HuH-7.5 (cell line): ENCODE measurements at places on chromosomes 7 and 10.
A peak's percentile ranks its signal among the peaks of the same experiment; 100 is the strongest.

DNA sequence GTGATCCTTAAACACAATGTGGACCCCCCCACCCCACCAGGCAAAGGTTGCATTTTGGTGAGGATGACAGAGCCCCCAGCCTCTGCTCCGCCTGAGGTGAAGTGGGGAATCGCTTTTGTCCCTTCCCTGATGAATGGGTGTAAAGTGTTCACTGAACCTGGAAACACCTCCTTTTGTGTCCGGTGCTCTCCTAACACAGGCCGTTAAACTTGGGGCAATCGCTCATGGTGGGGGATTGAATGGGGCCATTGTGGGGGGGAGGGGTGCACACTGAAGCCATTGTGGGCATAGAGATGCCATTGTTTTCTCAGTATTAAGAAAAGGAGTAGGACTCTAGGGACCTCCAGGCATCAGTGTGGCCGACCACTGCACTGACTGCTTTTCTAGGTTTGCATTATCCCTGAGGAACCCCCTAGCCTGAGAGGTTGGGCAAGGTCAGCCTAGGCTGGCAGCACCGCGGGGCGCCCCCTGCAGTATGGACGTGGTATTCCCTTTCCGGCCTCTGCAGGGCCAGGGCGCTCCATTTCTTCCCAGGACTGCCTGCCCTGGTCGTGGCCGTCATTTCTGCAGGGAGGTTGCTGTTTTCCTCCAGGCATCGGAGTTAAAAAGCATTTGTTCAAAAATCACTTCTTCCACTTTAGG lies 158.3 kb downstream of the TCF7L2 start:
- no peak for DNase-seq

DNA sequence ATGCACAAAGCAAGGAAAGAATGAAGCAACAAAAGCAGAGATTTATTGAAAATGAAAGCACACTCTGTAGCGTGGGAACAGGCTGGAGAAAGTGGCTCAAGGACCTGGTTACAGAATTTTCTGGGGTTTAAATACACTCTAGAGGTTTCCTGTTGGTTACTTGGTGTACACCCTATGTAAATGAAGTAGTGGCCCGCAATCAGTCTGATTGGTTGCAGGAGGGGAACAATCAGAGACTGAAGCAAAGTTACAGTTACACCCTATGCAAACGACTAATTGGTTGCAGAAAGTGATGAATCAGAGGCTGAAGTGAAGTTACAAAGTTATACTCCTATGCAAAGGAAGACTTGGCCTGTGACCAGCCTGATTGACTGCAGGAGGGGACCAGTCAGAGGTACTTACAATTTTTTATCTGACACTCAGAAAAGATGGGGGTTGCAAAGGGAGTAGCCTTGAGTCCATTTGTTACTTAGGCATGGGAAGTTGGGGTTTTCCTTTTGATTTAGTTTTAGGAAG lies 3.6 kb upstream of the MTPN start:
- DNase-seq = no peak

DNA sequence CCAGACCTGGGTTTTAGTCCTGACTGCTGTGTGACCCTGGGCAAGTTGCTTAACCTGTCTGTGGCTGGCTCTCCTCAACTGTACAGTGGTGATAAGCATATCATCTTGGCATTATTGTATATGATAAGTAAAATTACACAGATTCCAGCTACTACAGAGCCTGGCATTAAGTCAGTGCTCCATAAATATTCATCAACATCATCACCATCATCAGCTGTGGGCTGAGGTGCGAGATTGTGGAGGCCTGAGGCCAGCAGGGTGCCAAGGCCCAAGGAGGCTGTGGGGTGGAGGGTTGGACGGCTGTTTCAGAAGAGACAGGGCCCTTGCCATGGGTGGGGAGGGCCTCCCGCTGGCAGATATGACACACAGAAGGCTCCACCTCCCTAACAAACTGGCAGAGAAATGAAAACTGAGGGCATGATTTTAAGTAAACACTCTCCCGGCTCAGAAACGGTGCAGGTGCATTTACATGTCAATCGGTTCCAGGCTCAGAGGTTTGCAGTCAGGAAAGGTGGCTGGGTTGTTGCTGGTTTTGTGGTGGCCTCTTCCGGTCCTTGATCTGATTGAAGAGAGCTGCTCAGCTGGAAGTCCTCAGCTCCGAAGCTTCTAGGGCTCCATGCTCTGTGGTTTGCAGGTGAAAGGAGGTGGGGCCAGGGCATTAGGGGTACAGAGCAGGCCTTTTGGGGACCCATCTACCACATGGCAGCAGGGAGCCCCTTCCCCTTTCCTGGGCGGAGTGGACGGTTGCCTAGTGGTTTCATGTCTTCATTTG lies 10.2 kb downstream of the CRYGN start:
- DNase-seq = no peak

DNA sequence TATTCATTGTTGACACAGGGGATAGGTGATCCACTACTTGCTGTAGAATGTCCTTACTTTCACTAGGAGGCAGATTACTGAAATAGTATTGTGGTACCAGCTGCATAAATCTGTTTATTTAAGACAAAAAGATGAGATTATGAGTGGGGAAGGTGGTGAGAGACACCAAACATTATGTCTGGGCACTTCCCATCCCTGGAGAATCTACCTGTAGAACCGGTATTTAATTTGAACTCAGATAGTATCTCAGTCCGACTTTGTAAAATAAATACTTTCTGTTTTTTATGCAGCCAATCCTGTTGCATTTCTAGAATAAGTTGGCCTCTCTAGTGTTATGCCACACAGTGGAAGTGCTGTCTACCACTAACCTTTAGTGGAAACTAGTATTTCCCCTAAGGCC lies 13.4 kb downstream of the BCCIP start:
- DNase-seq = no peak

- DNase-seq = no peak
These were observed 14.0 kb upstream of the CELF2 start for GRCh38 chr10:11003679-11004078.

- DNase-seq = no peak
These were observed 7.6 kb downstream of the ASB15 start for GRCh38 chr7:123608991-123609882.

- DNase-seq = no peak
These were observed 15.2 kb upstream of the CDCA7L start for GRCh38 chr7:21960922-21961321.

GRCh38 chr10:74977913-74978847 lies 133.3 kb upstream of the SAMD8 start:
- no peak for DNase-seq

DNA sequence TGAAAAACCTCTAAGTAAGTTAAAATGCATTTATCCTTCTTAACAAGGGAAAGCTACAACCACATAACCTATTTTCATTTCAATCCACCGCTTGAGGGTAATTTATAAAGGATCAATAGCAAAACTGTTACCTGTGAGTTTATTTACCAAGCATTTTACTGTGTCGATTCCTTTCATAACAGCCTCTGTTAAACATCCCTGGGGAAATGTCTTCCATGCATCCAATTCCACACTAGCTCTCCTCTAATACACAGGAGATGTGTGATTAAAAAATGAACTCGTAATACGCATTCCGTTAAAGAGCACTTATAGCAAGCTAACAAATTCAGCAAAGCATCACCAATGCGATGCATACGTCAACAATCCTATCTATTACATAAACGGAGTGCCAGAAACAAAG lies 185.7 kb downstream of the SFMBT2 start:
- no peak for DNase-seq

- no peak for DNase-seq
These were observed 214.4 kb downstream of the CREB5 start for GRCh38 chr7:28626624-28627262.

DNA sequence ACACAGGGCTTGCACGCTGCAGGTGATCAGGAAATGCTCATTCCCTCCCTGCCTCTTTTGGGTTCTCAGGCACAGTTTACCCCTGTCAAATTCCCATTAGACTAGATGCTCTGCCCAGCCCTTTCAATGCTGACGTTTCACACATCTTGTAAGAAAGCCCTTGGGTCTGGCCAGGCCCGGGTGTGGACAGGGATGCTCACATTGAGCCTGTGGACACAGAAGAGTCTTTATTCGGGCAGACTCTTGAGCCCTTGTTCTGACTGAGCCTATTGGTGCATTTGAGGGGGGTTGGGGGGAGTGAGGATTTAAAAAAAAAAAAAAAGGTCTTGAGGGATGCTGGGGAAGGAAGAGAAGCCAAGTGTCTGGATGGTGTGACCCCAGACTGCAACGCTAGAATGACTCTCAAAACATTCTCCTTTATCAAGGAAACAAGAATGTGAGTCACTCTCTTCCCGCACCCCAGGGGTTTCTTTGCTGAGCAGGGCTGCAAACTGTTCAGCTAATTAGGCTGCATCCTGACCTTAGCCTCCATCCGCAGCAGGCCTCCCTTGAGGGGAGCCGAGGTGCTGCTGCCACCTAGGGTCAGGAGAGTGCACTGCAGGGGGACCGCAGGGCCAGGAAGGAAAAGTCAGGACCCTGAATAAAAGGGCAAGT lies 53.6 kb upstream of the TMEM72 start:
- peak; percentile 58 for DNase-seq

- DNase-seq = no peak
These were observed 95.0 kb downstream of the BRAF start for GRCh38 chr7:140829720-140830119.

DNA sequence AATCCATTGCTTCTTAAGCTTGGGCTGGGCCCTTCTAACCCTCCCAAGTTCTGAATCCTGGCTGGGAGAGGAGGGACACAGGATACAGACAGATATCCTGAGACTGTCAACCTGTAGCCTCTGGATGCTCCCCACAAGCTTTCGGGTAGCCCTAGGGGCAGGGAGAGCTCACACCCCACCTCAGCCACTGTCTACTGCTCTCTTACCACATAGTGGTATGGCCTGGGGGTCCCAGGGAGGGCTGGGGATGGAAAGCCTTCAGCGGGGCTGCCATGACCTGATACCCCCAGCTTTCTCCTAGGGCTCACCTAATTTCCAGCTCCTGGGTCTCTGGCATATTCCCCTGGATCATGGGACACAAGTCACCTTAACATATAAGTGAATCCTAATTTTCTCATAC lies 25.1 kb downstream of the CRHR2 start:
- DNase-seq = no peak

- DNase-seq = no peak
These were observed 128.8 kb downstream of the TEX36 start for GRCh38 chr10:125554016-125554703.

DNA sequence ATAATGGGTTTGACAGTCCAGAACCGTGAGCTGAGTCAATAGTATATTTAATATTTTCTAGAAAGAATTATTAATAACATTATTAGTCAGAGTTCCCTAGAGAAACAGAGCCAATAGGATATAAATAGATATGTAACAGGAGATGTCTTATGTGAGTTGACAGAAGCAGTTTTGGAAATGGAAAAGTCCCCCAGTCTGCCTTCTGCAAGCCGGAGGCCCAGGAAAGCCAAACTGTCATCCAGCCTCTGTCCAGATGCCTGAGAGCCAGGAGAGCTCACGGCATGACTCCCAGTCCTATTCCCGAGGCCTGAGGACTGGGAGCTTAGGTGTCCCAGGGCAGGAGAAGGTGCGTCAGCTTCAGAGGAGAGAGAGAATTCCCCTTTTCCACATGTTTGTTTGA lies 286.4 kb upstream of the ADARB2 start:
- no peak for DNase-seq

DNA sequence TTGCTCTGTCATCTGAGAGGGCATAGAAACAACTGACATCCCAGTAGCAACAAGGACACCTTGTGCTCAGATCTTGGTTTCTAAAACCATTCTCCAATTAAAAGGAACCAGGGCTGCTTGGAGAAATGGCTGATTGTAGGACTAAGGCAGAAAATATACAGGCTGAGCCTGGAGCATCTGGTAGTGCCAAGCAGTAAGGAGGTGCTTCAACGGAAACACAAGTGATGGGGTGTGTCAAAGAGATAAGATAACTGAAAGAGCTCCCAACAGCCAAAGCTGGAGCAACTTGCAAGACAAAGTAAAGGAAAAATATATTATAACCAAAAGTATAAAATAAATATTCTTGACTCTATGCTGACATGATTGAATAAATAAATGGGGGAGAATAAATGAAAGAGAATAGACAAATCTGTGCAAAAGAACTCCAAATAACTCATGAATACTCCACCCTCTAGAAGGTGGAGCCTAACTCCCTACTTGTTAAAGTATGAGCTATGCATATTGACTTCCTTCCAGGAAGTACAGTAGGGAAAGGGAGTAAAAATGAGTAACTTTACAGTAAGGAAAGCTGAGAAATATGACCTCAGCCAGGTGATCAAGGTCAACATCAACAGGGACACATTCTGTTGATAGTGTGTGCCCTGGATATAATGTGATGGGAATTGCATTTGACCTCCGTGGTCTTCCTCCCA lies 162.4 kb downstream of the NOC3L start:
- no peak for DNase-seq
